ENCODE measurements at places on chromosomes 2 and 18. TPM values are rescaled to one million over a fixed set of nuclear protein-coding genes. Genes with fewer than 3 reads are reported as not detected.

DNA sequence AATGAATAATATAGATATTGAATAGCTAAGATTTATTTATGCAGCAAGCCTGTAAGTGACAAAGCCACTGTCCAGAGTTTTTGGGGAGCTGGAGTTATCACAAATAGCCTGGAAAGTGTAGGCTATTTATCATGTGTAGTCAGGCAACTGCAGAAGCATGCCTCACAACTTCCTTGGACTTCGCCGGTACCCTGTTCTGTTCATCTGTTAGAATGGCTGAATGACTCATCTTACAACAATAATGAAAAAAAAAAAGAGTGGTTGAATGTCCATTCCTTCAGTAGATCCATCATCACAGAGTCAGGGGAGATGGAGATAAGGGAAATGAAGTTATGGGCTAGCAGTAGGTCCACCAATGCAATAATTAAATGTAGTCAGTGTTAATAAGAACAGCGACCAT is 24.0 kb upstream of the ATP5MC3 start:
- DNase-seq: peak; percentile 36

GRCh38 chr2:239939736-239940483 is 85.2 kb downstream of the NDUFA10 start:
- no peak for DNase-seq

DNA sequence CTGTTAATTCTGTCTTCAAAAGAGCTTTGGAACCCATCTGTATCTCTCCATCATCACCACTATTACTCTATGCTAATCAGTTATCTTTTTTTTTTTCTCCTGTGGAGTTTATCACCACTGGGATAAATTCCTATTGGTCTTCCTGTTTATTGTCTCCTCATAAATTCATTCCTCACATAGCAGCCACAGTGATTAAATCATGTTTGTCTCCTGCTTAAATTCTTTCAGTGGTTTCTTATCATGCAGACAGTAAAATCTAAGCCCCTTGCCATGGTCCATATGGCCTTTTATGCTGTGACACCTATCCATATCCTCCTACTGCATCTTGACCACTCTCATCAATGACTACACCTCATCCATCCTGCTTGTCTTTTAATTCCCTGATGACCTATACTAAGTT is 239.8 kb upstream of the ZEB2 start:
- no peak for DNase-seq

GRCh38 chr18:58785171-58785805 is 79.4 kb upstream of the ZNF532 start:
- peak; percentile 90 for DNase-seq

DNA sequence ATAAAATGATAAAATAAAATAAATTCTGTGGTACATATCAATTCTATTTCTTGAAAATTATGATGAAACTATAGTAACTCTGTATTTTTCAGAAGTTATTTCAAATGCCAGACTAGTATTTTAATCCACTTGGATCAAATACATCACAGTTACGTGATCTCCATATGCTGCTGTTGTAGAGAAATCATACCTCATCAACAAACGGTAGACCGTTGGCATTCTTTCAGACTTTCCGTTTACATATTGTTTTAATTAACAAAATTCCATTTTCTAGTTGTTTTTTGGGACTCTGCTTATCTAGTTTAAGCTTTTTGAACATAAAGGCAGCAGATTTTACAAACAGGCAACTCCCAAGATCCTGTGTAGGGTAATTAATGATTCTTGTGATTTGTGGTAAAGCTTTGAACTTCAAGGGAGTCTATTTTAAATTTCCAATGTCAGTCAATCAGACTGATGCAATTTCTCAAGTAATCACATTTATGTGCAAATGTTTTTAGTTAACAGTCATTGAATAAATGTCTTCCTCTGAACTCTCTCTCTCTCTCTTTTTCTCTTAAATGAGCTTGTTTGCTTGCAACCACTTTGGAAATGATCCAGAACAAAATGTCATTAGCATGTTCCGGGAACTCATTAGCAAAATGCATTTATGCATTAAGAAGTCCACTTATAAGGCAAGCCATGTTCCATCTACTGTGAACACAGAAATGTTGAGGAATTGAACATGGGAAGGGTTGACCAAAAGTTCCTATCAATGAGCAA is 31.8 kb downstream of the NYAP2 start:
- peak; percentile 19 for DNase-seq

DNA sequence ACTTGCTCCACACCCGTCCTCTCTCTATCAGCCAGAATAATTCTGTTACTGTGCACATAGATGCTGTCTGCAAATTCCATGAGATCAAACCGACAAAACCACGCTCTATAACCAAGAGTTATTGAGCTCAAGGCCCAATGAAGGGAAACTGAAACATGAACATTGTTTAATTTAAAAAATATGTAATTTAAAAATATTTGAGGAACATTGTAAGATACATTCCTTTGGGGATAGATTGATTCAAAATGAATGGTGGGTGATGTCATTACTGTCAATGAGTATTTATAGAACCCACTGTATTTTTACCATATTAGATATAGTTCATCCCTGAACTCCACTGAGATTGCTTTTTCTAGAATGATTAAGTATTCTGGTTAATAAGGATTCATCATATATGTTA is 50.4 kb downstream of the NCKAP5 start:
- DNase-seq: no peak

GRCh38 chr2:168457190-168457895 is 1.3 kb downstream of the CERS6 start:
- DNase-seq: no peak

- no peak for DNase-seq
These were observed 300.6 kb downstream of the EIPR1 start for GRCh38 chr2:3076848-3077642.

- DNase-seq: no peak
These were observed 42.6 kb upstream of the MAP3K20 start for GRCh38 chr2:173033084-173033483.

RNF144A gene
- 1.8 TPM for total RNA-seq

PER2 gene
- total RNA-seq: 1.0 TPM

SLC4A3 gene
- 3.5 TPM for total RNA-seq

FER1L5 gene
- total RNA-seq: under 0.01 TPM

Data from renal cortical epithelial cell (primary cell).